ENCODE measurements at places on chromosomes 1 and 21.

- no peak for DNase-seq
Observed at GRCh38 chr1:93995837-93996536, 86.8 kb upstream of the GCLM start.

GRCh38 chr1:247904122-247904521 is 8.7 kb downstream of the OR2W3 start:
- no peak for DNase-seq

DNA sequence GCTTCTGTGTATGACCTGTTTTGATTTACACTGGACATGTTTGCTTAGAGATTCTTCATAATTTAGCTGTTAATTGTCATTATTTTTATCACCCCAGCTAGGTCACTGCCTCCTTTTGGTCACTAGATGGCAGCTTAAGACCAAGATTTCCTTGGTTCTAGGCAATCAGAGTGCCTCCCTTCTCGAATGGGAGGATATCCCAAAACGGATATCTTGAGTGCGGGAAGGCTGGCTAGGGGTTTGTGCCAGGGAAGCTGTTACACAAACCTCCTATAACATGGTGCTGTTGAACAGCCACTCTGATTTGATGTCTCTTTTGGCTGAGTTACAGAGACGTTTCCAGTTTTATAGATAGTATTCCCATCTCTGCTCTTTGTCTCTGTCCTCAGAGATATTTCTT is 283.5 kb downstream of the S1PR1 start:
- DNase-seq = peak; percentile 56

DNA sequence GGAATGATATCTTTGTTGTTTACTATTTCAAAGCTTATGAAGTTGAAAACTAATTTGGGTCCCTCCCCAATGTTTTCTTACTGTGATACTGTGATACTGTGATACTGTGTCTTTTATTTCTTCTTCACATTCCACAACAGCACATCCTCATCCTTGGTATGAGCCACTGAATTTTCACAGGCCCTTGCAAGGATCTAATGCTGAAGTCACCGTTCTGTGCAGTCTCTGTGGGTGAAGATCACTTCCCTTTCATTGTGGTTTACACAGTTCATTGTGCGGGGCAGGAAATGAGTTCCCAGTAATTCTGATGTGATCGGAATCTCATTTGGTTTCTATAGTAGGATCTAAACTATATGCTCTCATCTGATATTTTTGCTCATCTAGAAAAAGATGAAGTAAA is 32.1 kb upstream of the PAXBP1 start:
- DNase-seq = peak; percentile 24

GRCh38 chr1:37691497-37692077 is 729 bp upstream of the CDCA8 start:
- no peak for DNase-seq

GRCh38 chr1:56569661-56570060 is 9.7 kb downstream of the PLPP3 start:
- DNase-seq = no peak

DNA sequence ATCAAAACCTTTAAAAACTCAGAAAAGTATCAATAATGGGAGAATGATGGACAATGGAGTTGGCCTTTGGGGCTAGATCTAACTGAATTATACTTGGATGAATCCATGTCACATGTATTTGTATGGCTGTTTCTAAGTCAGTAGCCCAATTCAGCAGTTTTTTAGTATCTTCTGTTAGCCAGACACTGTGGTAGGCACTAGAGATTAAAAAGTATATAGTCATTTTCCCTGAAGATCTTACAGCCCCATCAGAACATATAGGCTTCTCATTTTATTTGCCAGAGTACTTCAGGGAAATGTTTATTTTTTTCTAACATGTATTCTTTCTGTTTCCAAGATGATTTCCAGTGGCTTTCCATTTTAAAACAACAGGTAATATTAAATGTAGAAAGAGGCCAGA is 273.7 kb downstream of the NFIA start:
- no peak for DNase-seq

DNA sequence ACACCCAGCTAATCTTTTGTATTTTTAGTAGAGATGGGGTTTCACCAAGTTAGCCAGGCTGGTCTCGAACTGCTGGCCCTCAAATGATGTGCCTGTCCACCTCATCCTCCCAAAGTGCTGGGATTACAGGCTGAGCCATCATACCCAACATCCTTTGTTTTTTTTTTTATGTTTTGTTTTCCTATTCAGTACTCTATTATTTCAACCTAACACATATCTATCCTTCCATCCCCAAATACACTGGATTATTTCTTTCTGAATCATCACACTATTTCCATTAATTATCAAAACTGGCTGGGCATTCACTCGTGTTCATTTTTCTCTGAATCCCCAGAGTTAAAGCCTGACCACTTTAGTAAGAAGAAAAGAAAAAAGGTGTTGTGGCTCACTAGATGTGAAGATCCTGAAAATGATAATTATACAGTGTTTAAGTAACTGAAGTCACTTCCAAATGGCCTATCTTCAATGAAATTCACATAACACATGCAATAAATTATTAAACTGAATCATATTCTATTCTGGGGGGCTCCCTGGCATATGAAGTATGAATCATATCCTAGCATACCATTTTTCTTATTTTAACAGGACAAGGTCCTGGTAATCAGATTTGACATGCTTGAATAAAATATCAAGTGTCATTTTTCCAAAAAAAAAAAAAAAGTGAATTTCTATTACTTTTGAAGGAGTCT is 1754.2 kb downstream of the BRINP3 start:
- no peak for DNase-seq

GRCh38 chr1:43706598-43707189 is 642 bp upstream of the ST3GAL3 start:
- no peak for DNase-seq

- DNase-seq = no peak
Observed at GRCh38 chr1:8378178-8378577, 60.3 kb downstream of the SLC45A1 start.

GRCh38 chr21:37172646-37173045 is 94.5 kb downstream of the VPS26C start:
- peak; percentile 47 for DNase-seq

GRCh38 chr1:171984850-171985485 is 143.7 kb downstream of the DNM3 start:
- no peak for DNase-seq

DNA sequence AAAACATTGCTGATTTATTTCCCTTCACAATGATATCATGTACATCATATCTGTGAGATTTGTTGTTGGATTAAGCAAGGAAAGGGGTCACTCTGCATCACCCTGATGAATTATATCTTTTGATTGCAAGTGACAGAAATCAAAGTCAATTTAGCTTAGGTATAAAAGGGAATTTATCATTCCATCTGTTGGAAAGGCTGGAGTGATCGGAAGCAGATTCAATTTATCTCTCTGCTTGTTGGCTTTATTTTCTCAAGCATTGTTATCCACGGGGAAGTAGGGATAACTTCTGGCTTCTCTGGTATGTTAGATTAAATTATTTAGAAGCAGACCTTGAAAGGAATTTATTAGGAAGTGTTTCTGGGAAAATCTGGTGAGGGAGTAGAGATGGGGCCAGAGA is 226.6 kb downstream of the PTGER3 start:
- no peak for DNase-seq

DNA sequence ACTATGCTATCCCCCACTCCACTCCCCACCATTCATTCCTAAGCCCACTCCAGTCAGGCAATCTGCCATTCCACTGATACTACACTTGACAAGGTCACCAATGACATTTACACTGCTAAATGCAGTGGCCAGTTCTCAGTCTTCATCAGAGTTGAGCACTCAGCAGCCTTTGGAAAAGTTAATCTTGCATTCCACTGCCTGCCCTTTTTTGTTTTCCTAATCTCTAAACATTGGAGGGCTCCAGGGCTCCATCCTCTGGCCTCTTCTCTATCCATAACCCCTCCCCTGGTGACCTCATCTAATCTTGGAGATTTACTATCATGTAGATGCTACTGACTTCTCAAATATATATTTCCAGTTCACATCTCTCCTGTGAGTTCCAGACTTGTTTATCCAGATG is 70.9 kb upstream of the S1PR1 start:
- DNase-seq = no peak

- DNase-seq = no peak
Observed at GRCh38 chr1:185110145-185110544, 46.6 kb downstream of the TRMT1L start.

- no peak for DNase-seq
Observed at GRCh38 chr21:26409735-26410134, 163.4 kb downstream of the CYYR1 start.

GRCh38 chr1:27045973-27046558 is 33.4 kb upstream of the TENT5B start:
- DNase-seq = peak; percentile 35

GRCh38 chr1:17405898-17406759 is 33.3 kb downstream of the RCC2 start:
- DNase-seq = peak; percentile 44

- DNase-seq = no peak
Observed at GRCh38 chr1:154697710-154698109, 89.7 kb upstream of the ADAR start.

DNA sequence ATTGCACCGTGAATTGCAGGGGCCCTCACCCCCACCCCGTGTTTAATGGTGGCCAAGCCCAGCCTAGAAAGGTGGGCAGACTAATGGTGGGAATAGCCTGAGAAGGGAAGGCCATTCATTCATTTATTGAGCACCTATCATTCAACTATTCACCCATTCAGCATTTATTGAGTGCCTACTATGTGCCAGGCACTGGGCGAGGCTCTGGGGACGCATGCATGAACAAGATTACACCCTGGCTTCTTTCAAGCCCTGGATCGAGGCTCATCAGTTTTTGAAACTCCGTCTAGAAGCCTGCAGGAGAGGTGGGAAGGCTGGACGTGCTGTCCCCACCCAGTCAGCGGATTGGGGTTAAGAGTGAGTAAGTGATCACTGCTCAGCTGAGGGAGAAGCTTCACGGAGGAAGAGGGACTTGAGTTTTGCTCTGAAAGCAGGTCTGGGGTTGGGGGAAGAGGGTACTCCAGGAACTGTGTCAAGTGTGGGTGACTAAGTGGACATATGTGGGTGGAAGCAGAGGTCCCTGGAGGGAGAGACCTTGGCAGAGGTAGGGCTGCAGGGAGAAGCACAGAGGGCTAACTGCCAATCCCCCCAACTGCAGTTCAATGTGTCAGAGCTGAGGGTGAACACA is 35.6 kb downstream of the MEF2D start:
- DNase-seq = no peak

GRCh38 chr1:244074559-244075171 is 23.6 kb downstream of the ZBTB18 start:
- DNase-seq = no peak

DNA sequence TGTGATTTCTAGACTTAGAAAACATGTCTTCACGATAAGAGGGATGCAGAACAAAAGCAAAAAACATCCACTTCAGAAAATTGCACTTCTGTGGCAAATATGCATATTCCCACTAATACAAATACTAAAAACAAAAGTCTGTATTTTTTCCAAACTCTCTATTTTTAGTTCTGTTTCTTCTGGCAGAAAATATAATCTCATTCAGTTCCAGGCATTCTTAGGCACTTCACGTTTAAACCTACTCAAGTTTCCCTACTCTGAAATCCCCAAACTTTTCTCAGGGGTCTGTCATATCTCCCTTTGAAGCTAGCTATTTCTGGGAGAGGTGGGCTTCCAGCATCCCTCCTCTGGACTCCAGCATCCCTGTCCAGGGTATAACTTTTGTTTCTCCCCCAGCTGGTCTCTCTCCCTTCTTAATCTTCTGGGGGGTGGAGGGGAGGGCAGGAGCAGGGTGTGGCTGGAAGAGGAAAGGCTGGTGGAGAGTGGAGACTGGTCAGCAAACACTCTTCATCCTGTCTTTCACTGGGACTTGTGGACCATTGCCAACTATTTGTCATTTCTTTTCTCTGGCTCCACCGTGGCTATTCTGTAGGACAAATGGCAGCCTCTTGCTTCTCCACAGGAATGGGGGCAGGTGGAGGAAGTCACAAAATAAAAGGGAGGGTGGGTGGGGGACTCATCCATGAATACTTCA is 19.6 kb upstream of the NCF2 start:
- no peak for DNase-seq

DNA sequence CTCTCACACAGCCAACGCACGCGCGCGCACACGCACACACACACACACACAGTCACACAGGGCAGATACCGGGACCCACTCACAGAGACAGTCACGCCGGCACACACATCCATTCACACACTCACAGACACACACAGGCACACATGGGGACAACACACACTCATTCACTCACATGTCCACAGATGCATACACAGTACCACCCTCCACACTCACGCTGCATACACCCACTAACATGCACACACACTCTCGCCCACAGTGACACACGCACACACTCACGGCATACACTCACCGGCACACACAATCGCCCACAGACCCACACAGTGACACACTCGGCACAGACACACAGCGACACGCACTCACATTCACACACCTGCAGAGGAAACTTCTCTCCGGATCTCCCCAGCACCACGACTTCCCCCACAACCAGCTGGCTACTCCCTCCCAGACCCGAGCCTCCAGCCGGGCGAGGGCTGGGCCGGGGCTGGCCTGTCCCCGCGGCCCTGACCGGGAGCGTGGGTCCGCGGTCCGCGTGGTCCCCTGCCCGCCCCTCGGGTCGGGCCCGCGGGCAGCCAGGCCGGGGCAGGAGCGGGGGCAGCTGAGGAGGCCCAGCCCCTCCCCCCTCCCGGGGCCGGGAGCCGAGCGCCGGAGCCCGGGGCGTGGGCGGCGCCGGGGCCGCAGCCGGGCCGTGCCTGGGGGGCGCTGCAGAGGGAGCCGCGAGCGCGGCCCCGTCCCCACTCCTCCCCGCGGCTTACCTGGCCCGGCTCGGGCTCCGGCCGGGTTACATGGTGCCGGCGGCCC is 552 bp downstream of the DLGAP3 start:
- no peak for DNase-seq

Measured in foreskin melanocyte (primary cell).